H9 (cell line): ENCODE measurements at places on chromosomes 1 and 21. TPM values are rescaled to one million over a fixed set of nuclear protein-coding genes. Genes with fewer than 3 reads are reported as not detected.

BRDT gene
- 0.15 TPM in 2 replicates for total RNA-seq

LRRC52 gene
- not detected in 2 replicates for total RNA-seq

LEMD1 gene
- 11.8 and 11.9 TPM in 2 replicates for total RNA-seq

SGIP1 gene
- total RNA-seq: 1.5 and 1.6 TPM in 2 replicates

DFFA gene
- total RNA-seq: 94.1 and 98.2 TPM in 2 replicates

RASSF5 gene
- 0.50 and 0.81 TPM in 2 replicates for total RNA-seq

DNA sequence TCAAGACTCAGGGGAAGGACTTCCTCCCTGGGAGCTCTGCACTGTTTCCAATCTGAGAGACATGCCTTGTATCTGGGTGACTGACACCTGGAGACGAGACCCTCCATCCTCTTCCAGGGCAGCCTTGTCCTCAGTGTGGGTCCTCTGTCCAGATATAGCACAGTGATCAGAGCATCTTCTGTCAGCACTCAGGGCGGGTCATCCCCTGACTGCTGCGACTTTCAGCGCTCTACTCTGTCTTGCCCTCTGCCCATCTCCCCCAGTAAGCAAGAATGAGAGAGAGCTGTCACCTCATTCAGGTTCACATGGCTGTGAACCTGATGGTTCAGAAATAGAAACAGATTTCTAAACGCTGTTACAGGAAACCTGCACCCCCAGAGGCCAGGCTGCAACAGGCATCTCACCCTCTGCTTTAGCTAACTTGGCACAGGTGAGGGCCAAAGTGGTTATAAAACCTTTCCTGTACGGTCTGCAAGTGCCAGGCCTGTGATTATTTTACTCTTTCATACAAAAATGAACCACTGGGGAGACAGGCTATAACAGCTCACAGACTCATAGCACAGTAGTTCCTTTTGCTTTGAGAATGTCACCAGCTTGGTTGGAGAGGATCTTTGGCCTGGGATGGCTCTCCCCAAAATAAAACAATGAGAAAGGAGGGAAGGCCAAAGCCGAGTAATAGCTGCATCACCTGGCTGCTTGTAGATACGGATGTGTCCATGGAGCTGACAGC is 11.4 kb upstream of the TENT5C start:
- no peaks in the 10 kb centered on the region for H3K4me1 ChIP-seq
- no peak overlapping the region for H3K27ac ChIP-seq
- peak; percentile 14 for DNase-seq
- H3K4me3 ChIP-seq: no peak overlapping the region

DNA sequence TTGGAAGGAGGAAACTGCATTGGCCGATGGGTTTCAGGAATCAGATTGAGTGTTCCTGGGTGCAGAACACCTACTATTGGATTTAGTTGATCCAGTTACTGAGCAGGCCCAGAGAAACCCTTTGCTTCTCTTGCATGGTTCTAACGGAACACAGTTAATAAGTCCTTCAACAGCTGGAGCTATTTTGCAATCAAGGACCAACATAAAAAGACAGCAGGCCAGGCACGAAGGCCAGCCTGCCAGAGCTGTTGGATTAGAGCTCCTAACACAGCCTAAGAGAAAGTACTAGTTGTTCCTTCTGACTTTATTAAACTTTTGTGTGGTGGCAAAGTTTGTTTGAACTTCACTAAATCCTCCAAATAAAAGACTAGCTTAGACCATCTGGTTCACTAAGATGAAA is 148.0 kb upstream of the LMO4 start:
- DNase-seq: no peak
- no peaks in the 10 kb centered on the region for H3K36me3 ChIP-seq
- H3K4me3 ChIP-seq: no peak overlapping the region
- H3K27ac ChIP-seq: no peak overlapping the region
- H3K4me1 ChIP-seq: no peaks in the 10 kb centered on the region; the same call in 1 of the 2 replicates
- H3K27me3 ChIP-seq: no peaks in the 10 kb centered on the region

GRCh38 chr1:33165209-33165608 is 16.6 kb downstream of the TRIM62 start:
- H3K27ac ChIP-seq: no peak overlapping the region
- no peaks in the 10 kb centered on the region for H3K27me3 ChIP-seq
- DNase-seq: peak; percentile 93
- H3K4me3 ChIP-seq: no peak overlapping the region
- peaks cover 3% of the 10 kb centered on the region; the same call in 1 of the 2 replicates for H3K36me3 ChIP-seq
- peaks cover 2% of the 10 kb centered on the region; the same call in 1 of the 2 replicates for H3K4me1 ChIP-seq

DNA sequence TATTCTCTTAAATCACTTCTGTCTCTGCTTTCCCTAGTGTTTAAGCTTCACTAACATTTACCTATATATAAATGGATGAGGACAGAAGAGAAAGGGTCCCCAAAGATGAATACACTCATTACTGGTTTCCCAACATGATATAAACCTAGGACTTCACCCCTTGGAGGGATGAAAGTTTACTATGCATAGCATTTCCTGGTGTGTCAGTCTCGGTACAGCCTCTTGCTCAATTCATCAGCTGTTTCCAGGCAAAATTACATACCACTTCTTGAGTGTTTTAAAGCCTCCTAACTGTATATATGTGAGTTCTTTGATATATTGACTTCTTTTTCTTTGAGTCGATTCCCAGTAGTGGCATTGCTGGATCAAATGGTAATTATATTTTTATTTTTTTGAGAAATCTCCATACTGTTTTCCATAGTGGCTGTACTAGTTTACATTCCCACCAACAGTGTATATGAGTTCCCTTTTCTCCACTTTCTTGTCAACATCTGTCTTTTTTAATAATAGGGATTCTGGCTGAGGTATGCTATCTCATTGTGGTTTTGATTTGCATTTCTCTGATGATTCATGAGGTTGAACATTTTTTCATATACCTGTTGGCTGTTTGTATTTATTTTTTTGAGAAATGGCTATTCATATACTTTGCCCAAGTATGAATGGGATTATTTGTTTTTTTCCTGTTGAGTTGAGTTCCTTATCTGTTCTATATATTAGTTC is 259.3 kb upstream of the CACYBP start:
- peaks cover 5% of the 10 kb centered on the region for H3K36me3 ChIP-seq
- no peak overlapping the region for H3K4me3 ChIP-seq
- no peak overlapping the region for H3K27ac ChIP-seq
- H3K4me1 ChIP-seq: no peaks in the 10 kb centered on the region
- DNase-seq: no peak

GRCh38 chr1:89457046-89457445 is 67.6 kb upstream of the LRRC8B start:
- H3K4me1 ChIP-seq: no peaks in the 10 kb centered on the region
- no peaks in the 10 kb centered on the region for H3K36me3 ChIP-seq
- peak; percentile 57 for DNase-seq
- no peak overlapping the region for H3K27ac ChIP-seq

- H3K27ac ChIP-seq: no peak overlapping the region
- no peaks in the 10 kb centered on the region for H3K27me3 ChIP-seq
- no peak overlapping the region for H3K4me3 ChIP-seq
- no peaks in the 10 kb centered on the region for H3K36me3 ChIP-seq
- DNase-seq: no peak
Measured at GRCh38 chr1:154440036-154440804, 35.1 kb downstream of the IL6R start.

DNA sequence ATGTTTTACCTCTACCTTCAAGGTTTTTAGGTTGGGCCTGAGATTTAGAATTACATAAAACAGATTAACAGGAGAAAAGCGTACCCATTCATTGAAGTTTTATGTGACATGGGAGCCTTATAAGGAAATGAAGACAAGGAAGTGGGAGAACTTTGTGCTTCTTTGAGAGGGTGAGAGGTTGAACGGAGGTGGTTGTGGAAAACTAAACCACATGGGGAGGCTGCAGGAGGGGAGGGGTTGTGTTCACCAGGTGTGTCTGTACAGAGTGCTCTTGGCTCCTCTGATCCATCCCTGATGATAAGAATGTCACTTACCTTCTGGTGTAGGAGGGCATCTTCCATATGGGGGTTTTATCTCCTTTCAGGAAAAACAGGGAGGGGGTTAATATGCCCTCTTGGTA is 2.7 kb downstream of the SLX9 start:
- no peak for DNase-seq
- no peaks in the 10 kb centered on the region for H3K4me1 ChIP-seq
- peaks cover 50% of the 10 kb centered on the region for H3K36me3 ChIP-seq
- no peak overlapping the region for H3K4me3 ChIP-seq
- H3K27me3 ChIP-seq: no peaks in the 10 kb centered on the region
- no peak overlapping the region for H3K27ac ChIP-seq

DNA sequence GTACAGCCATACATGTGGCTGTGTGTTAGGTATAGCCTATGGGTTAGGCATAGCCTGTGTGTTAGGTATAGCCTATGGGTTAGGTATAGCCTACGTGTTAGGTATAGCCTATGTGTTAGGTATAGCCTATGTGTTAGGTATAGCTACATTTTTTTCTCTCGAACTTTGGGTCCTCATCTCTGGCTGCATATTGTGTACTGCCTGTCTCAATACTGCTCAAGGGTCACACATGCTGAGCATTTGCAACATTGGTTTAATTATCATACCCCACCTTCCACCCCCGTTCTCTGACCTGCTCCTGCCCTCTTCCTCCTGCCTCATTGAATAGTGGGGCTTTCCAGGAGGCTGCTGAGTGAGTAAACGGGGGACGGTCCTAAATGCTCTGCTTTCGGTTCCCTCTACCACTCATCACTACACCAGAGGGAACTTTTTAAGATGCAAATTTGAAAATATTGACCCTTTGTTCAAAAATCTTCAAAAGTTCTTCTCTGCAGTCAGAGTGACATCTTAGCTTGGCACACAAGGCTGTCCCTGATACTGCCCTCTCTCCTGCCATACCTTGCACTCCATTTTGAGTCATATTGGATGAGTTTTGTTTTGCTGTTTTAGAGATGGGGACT is 17.8 kb downstream of the OR2B11 start:
- no peaks in the 10 kb centered on the region for H3K27me3 ChIP-seq
- H3K27ac ChIP-seq: no peak overlapping the region
- no peaks in the 10 kb centered on the region for H3K36me3 ChIP-seq
- no peak overlapping the region for H3K4me3 ChIP-seq

- DNase-seq: no peak
- H3K36me3 ChIP-seq: no peaks in the 10 kb centered on the region
- no peaks in the 10 kb centered on the region for H3K27me3 ChIP-seq
- peak overlapping the region; percentile 94 for H3K4me3 ChIP-seq
- no peak overlapping the region for H3K27ac ChIP-seq
Measured at GRCh38 chr1:179080866-179081686, 794 bp upstream of the TOR3A start.

GRCh38 chr1:77762072-77762476 is 2.4 kb upstream of the USP33 start:
- DNase-seq: no peak
- no peaks in the 10 kb centered on the region for H3K27me3 ChIP-seq
- no peak overlapping the region for H3K27ac ChIP-seq
- no peak overlapping the region for H3K4me3 ChIP-seq

DNA sequence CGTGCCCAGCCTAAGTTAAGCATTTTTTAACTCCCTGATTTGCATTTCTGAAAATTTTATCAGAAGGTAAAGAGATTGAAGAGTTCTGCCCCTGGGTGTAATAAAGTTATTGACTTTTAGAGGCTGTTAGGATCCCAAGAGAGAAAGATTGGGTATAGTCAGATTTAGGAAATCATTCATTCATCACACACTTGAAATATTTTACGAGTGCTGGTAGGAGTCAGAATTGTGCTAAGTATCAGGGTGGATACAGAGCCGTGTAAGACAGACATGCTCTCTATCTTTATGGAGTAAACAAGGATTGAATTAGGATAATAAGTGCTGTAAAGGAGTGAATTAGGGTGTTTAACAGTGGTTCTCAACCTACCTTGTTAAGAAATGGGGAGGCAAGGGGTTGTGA is 3.0 kb downstream of the SZT2 start:
- H3K27me3 ChIP-seq: no peaks in the 10 kb centered on the region
- H3K4me1 ChIP-seq: no peaks in the 10 kb centered on the region
- peaks cover 12% of the 10 kb centered on the region for H3K36me3 ChIP-seq
- DNase-seq: no peak
- no peak overlapping the region for H3K27ac ChIP-seq

DNA sequence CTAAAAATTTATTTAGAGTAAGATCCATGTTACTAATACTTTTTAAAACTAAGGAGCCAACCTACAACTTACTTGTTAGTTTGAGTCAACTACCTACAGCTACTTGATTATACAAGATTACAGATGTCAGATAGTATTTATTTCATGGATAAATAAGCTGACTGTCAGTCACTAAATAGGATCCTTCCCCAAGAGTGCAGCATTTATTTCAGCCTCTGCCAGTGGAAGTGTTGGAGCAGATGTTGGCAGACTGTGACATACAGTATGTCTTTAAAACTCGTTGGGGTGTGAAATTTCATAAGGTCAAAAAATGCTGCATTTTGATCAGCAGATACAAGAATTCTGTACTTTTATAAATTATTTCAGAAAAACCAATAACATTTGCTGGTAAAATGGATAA is 156.2 kb downstream of the AKT3 start:
- H3K4me1 ChIP-seq: no peaks in the 10 kb centered on the region; the same call in 1 of the 2 replicates
- no peak for DNase-seq
- no peaks in the 10 kb centered on the region for H3K36me3 ChIP-seq
- no peak overlapping the region for H3K27ac ChIP-seq
- H3K27me3 ChIP-seq: no peaks in the 10 kb centered on the region

DNA sequence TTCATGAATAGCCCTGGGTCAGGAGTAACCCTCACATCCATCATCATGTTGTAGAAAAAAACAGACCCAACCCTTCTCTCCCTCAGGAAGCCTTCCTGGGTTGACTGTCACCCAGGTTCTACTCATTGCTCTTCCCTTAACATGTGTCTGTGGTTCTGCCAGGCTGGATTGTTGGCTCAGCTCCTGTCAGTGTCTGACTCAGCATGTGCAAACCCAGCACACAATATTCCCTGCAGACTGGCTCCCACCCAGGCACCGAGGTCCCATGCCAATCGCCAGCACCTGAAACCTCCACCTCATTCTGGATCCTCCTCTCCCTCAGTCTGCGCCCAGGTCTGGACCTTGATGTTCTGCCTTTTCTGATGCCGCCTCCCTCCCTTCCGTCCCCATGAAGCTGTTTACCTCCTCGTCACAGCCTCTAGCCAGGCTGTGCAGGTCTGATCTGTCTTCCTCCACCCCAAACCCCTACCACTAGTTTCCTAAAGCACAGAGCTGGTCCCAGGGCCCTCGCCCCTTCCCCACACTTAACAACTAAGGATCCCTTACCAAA is 4.3 kb upstream of the S100A8 start:
- H3K4me1 ChIP-seq: no peaks in the 10 kb centered on the region
- no peak overlapping the region for H3K27ac ChIP-seq
- H3K4me3 ChIP-seq: no peak overlapping the region
- H3K36me3 ChIP-seq: no peaks in the 10 kb centered on the region

DNA sequence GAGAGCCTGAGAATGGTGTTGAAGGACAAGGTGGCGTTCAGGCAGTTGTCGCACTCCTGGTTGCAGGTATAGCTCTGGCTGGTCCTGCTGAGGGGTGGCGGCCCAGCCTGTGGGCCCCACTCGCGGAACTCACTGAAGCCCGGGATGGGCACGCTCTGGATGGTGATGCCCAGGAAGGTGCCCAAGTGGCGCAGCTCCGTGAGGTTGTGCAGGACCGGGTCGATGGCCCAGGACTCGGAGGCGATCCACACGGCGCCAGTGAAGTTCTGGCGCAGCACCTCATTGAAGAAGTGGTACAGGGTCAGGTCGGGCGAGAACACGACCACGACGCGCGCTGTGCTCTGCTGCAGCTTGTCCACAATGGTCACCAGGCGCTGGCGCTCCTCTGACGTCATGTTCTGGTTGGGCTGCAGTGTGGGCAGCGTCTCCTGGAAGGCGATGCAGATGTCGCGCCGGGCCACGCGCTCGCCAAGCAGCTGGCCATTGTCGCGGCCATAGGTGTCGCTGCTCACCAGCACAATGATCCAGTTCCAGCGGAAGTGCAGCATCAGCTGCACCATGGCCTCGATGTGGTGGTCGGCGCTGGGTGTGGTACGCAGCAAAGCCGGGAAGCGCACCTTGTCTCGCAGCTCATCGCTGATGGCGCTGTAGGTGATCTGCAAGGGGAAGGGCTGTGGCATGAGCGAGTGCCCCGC is 5.0 kb downstream of the TAS1R2 start:
- H3K36me3 ChIP-seq: no peaks in the 10 kb centered on the region
- H3K4me1 ChIP-seq: no peaks in the 10 kb centered on the region
- no peak for DNase-seq
- H3K27me3 ChIP-seq: peaks cover 2% of the 10 kb centered on the region; the same call in 1 of the 2 replicates
- no peak overlapping the region for H3K4me3 ChIP-seq
- no peak overlapping the region for H3K27ac ChIP-seq
